ENCODE measurements at places on chromosomes 6 and 20.

DNA sequence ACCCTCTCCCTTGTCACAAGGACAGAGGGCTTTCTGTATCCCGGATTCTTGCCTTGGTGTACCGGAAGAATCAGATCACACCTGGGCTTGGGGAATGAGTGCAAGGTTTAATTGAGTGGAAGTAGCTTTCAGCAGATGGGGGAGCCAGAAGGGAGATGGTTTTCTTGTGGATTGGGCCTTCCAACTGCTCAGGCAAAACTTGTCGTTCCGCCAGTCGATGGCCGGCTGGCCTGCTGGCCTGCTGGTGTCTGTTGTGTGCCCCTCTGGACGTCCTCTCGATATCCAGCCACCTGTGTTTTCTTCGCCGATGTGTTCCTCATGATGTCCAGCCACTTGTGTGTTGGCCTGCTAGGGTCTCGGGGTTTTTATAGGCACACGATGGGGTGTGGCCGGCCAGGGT lies 168.1 kb downstream of the CDKAL1 start:
- DNase-seq = no peak

- DNase-seq = no peak
These were observed 220.0 kb downstream of the ZFAND3 start for GRCh38 chr6:38039502-38039901.

DNA sequence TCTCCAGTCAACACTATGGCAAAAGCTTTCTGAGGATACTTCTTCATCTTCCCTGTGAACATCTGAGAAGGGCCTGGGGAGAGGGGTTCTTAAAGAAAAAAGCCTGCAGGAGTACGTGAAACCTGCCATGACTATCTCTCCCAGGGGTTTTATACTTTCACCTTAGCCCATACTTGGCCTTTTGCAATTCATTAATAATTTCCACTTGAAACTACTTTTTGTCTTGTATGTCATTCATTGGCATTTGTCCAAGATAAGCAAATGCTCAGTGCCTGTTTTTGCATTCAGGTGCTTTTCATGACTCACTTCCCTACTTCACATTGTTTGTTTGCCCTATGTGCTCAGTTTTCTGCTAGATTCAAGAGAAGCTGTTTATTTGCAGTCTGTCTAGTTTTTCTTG lies 580.3 kb upstream of the GJE1 start:
- no peak for DNase-seq

DNA sequence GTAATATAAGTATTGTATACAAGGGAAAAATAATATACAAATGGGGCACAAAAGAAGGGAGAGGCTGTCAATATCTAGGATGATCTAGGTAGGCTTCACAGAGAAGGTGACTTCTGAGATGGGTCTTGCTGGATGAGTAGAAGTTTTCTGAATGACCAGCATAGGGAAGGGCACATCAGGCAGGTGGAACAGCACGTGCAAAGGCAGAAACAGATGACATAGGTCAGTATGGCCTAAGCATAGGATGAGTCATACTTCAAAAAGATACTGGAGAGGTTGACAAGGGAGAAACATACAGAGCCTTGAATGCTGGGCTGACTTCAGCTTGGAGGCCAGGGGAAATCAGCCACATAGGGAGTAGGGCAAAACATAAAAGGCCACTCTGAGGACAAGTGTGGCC lies 31.9 kb upstream of the SIRPA start:
- DNase-seq = no peak

DNA sequence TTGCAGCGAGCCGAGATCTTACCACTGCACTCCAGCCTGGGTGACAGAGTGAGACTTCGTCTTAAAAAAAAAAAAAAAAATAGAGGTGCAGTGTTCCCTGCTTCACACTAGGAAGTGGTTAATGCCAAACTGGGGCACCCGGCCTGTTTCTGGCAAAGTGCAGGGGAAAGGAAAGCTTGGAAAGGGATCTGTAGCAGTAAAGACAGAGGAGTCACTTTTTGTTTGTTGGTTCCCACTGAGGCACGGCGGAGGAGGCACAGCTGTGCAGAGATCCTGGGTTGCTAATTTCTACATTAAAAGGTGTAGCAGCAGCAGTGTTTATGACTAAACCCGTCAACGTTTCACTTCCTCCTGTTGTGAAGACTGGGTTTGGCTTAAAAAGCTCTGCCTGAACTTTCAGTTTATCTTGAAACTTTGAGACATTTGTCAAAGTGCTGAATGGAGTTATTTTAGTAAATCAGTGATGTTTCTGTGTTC lies 125.6 kb downstream of the CARMIL1 start:
- no peak for DNase-seq

GRCh38 chr6:168345266-168345665 lies 25.7 kb upstream of the DACT2 start:
- DNase-seq = no peak

GRCh38 chr6:109514946-109515345 lies 31.9 kb upstream of the ZBTB24 start:
- no peak for DNase-seq

- DNase-seq = no peak
These were observed 26.5 kb downstream of the GLO1 start for GRCh38 chr6:38676236-38676973.

GRCh38 chr20:23150304-23151007 lies 64.3 kb upstream of the CD93 start:
- DNase-seq = no peak

- DNase-seq = no peak
These were observed 20.0 kb downstream of the ID4 start for GRCh38 chr6:19857139-19857538.

DNA sequence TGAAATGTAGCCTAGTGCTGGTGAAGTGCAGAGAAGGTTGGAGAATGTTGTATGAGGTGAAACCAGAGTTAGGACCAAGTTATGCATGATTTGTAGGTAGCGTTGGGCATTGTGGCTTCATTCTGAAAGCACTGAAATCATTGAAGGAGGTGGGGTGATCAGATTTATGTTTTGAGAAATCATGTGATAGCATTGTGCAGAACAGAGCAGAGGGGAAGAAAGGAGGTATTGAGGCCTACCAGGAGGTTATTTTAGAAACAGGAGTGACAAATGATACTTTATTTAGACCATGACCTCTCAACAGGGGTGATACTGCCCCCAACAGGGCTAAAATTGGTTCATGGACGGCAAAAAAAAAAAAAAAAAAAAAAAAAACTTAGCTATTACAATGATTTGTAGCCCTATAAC lies 15.6 kb upstream of the HMGN3 start:
- DNase-seq = no peak

- DNase-seq = no peak
These were observed 25.0 kb downstream of the SLC22A1 start for GRCh38 chr6:160146454-160147145.

DNA sequence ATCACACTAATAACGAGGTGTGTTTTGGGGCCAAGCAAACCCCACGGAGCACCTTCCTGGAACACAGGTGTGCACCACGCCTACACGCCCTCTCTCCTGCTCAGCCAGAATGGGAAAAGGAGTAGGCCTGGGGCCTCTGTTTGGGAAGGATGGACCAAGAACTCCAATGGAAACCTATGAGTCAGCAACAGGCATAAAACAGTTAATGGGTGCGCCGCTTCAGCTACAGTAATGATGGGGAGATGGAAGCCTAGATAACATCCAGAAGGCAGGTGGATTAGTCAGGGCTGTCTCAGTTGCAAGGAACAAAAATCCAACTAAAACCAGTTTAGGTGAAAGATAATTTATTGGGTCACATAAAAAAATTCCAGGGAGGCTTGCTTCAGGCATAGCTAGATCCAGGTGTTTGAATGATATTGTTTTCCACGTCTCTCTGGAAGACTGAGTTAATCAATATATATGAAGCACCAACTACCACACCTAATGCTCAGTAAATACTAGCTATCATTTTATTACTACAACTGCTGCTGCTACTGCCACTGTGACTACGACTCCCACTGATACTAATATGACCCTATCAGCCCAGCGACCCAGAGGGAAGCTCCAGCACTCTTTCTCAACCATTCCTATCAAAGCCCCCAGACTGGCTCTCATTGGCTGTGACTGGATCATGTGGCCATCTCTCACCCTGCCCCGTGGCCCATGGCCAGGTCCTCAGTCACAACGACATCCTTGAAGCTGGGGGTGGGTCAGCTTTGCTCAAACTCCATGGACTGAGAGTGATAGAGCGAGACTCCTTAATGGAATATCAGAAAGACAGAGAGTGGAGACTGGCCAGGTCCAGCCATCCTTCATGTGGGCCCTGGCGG lies 155.2 kb upstream of the PTPN1 start:
- no peak for DNase-seq

DNA sequence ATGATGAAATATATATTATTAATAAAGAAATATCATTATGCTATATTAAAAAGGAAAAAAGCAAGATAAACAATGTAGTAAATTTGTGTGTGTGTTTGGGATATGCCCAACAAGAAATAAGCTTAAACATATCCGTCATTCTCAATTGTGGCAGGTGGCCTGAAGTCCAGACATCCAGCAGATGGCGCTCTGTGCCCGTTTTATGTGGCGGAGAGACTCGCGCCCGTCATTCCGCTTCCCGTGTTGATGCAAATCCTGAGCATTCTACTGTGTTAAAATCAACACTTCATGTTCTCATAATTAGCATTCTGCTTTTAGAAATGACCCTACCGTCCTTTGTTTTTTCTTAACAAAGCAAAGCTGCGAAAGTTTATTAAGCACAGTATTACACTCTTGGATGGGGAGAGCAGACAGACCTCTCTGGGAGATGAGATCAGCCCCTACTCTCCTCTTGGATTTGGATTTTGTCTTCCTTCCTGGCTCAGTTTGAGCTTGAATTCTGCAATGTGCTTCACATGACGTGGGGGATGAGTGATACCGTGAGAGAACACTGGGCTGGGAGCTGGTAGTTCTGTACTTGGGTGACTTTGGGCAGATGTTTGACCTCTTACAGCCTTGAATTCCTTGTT lies 125.8 kb downstream of the MCHR2 start:
- peak; percentile 47 for DNase-seq

DNA sequence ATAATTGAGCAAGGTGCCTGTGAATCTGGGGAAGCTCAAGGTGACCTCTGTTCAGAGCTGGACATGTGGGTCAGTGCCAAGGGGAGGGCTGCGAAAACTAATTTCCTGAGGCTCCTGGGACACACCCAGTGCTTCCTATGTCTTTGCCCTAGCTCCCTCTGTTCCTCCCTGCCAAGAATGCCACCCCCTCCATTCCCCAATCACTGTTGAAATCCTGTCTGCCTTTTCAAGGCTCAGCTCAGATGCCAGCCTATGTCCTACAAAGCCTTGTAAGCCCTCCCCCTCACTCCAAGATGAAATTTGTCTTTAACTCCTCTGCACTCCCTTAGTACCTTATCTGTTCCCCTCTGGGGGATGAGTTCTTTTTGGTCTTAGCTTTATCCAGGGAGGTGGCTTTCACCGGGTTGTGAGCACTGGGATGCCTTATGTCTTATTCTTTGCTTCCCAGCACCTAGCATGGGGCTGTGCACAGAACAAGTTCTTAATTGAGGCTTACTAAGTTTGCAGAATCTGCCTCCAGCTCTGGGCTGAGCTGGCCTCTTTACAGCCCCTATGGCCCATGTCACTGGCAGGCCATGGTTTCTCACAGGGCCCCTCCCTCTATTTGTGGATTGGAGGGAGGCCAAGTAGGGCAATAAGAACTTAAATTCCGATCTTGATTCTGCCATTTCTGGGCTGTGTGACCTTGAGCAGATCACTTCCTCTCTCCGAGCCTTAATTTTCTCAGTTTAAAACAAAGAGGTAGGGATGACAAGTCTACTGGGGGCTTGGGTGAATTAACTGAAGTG lies 51.5 kb upstream of the EPB41L1 start:
- no peak for DNase-seq

DNA sequence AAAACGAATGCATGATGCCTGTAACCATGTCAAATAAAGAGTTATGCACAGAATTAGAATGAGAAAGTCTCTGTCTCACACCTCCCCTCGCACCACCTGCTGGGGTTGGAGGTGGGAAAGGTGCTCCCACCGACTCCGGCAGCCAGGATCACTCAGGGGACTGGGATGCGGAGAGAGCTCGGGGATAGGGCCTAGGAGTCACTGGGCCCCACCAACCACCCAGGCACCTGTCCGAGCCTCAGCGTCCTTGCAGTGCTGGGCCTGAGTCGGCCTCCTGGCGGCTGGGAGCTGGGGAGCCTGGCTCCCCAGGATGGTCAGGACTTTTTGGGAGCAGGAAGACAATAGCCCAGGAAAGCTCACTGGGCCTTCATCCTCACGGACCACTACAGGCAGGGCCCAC lies 22.4 kb upstream of the CHRNA4 start:
- DNase-seq = no peak

DNA sequence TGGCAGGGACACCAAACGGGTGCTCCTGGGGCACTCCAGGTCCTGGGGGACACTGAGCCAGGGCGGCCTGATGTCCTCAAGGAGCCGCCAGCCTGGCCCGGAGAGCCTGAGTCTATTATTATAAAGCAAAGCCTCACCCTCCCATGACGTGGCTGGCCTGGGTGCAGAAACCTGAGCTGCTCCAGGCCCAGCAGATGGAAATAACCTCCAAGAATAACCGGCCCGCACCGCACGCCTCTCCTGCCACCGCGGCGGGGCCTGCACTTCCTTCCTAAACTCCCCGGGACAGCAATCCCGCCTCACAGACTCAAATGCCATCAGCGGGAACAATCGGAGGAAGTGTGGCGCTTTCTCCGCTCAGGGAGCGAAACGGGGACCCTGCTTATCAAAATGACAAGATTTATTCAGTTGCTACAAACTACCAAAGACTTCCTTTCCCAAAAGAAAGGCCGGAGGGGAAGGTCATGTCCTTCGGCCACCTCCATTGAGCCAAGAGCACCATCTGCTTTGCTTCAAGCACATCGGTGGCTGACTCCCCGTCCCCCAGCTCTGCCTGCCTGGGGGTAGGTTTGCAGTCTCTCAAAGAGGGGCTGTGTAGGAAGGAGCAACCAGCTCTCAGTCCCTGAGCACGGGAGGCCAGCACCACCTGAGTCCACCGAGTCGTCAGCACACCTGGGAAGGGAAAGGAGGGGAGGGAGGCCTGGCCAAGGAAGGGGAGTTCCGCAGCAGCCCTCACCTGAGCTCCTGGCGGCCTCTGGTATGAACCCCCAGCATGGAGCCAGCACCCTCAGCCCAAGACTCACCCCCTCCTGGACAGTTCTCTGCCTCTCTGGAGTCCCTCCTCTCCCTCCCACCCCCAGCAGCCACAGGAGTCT lies 78.6 kb upstream of the QKI start:
- DNase-seq = no peak

DNA sequence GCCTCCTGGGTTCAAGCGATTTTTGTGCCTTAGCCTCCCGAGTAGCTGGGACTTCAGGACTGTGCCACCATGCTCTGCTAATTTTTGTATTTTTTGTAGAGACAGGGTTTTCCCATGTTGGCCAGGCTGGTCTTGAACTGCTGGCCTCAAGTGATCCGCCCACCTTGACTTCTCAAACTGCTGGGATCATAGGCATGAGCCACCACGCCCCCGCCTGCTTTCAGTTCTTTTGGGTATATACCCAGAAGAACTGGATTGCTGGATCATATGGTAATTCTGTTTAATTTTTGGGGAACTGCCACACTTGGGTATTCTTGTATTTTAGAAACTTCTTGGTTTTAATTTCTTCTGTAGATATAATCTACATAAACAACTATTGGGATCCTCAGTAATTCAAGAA lies 17.0 kb downstream of the CDS2 start:
- no peak for DNase-seq

DNA sequence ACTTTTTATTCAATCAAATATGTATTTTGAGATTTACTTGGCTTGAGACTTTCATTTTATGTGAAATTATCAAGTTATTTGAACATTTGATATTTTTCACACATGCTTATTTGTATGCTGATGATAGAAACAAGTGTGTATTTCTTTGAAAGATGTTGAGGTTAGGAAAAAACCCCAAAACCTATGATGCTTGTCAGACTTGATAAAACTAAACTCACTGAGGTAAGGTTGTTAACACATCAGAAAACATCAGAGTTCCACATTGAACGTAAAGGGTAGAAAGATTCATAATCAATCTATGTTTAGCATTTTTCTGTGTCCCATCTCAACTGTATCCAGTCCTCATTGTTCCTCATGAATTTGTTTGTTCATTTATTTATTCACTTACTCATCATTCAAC lies 12.2 kb downstream of the SF3B5 start:
- no peak for DNase-seq

All from cerebellum (tissue), 4 donors.